ENCODE measurements at places on chromosomes 7 and 10. TPM values are rescaled to one million over a fixed set of nuclear protein-coding genes. Genes with fewer than 3 reads are reported as not detected.

DNA sequence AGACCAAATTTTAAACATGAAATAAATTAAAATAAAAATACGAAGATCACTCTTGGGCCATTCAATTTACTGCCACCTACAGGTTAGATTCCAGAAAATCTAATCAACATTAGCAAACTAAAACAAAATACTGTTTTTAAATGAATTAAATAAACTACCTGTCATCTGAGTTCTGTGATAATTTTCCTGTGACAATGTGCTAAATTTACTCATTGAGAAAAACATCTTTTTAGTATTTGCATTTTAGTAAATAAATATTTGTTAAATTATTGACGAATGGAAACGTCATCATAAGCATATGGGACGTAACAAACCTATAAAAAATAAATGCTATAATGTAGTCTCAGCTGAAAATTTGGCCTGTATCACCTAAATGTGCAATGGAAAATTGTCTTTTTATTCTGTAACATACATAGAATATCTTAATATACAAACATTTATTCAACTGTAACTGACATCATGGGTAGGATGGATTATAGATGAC lies 72.1 kb downstream of the ITGB8 start:
- no peak for DNase-seq
- no peaks in the 10 kb centered on the region for H3K27me3 ChIP-seq
- no peak overlapping the region for H3K27ac ChIP-seq

GRCh38 chr10:10584161-10584560 lies 433.5 kb upstream of the CELF2 start:
- H3K4me1 ChIP-seq: no peaks in the 10 kb centered on the region
- H3K4me3 ChIP-seq: no peak overlapping the region
- no peaks in the 10 kb centered on the region for H3K36me3 ChIP-seq
- no peak overlapping the region for H3K27ac ChIP-seq
- no peaks in the 10 kb centered on the region for H3K27me3 ChIP-seq

DNA sequence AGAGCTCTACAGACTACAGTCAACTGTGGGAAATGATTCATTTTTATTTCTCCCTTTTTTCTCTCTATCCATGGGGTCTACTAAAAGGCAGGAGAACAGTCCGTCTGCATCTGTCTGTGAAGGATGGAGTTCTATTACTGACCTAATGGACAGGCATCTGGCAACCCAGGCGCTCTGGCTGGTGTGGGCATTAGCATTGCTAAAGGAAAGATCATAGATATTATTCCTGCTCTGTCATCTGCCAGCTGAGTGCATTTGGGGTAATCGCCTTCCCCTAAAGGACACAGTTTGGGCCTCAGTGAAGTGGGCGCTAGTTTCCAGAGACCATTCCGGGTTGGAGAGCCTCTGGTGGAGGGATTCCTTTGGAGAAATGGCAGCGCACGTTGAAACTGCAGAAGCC lies 201.3 kb upstream of the TCERG1L start:
- no peak overlapping the region for H3K4me3 ChIP-seq
- no peaks in the 10 kb centered on the region for H3K36me3 ChIP-seq
- H3K4me1 ChIP-seq: no peaks in the 10 kb centered on the region
- no peak overlapping the region for H3K27ac ChIP-seq
- no peaks in the 10 kb centered on the region for H3K27me3 ChIP-seq

DNA sequence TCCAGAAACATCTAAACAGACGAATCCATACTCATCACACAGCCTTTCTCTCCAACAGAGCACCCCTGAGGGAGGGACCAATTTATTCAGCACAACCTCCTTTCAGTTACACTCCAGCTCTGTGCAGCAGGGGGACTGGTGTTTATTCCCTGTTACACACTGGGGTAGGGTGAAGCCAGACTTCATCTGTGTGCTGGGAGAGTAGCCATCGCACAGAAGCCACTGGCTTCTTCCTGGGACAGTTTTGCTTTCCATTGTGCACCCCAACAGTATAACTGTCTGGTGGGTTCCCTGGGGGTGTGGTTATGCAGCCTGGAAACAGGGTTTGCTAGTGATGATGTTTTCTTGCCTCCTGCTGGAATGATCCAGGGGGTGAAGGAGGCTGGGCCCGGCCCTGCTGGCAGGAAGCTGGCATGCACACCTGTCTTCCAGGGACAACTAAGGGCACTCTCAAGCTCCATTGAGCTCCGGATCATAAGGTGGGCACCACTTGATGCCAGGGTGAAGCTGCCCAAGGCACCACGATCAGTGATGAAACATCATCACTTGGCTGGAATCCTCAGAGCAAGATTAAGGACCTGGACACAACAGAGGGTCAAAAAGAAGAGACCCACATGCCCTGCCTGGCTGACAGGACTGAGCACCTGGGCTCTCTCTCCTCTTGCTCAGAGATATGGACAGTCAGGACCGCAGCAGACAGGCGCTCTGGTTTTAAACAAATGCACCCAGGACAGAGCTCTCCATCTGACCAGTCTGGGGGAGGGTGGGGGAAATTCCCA lies 293.2 kb downstream of the GRID1 start:
- no peaks in the 10 kb centered on the region for H3K27me3 ChIP-seq
- H3K36me3 ChIP-seq: no peaks in the 10 kb centered on the region
- H3K27ac ChIP-seq: no peak overlapping the region
- no peak overlapping the region for H3K4me3 ChIP-seq
- no peak for DNase-seq

DNA sequence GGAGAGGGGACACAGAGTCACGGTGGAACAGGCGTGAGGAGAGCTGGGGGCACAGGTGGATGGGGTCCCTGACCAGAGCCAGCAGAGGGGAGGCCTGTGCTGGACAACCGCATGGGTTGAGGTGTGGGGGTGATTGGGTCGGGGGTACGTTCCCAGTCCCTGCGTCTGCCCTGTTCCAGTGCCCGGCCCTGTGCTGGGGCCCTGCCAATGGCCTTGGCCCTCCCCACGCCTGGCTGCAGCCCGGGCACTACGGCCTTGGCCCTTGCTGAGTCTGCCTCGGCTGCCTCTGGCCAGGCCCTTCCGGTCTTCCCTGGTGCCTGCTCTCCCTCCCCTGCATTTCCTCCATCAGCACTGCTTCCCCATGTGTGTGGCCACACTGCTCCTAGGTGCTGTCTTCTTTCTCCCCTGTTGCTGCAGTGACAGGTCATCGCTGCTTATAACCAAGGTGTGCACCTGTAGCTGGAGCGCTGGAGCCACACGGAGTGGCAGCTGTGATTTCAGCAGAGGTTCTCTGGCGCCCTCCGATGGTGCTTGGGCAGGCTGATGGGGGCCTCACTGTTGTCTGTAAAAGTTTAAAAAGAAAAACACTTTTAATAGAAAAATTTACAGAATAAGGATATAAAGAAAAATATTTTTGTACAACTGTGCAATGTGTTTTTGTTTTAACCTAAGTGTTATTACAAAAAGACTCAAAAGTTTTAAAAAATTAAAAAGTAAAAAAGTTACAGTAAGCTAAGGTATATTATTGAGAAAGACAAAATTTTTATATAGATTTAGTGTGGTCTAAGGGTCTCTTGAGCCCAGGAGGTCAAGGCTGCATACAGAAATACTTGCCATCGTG lies 45.2 kb upstream of the BHLHA15 start:
- H3K4me1 ChIP-seq: peaks cover 14% of the 10 kb centered on the region
- no peaks in the 10 kb centered on the region for H3K36me3 ChIP-seq
- H3K27me3 ChIP-seq: peaks cover 5% of the 10 kb centered on the region
- H3K4me3 ChIP-seq: no peak overlapping the region
- peak; percentile 49 for DNase-seq

DNA sequence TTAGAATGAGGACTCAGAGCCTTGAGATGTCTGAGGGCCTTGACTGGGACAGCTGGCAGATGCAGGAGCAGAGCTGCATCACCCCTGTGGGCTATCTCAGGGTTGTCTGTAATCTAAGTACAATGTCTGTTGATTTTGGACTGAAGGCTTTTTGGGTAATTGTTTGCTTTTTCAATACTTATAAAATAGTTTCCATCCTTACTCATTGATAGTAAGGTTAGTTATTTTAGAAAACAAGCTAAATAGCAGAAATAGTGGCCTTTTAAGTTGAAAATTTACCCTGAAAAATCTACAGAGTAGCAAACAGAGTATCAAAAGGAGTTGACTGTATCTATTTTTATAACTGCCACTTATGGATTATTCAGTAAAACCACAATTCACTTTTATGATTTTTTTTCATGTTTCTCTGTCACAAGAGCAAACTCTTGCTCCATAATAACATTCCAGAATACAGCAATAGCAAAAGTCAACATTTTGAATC lies 179.7 kb downstream of the CFTR start:
- no peaks in the 10 kb centered on the region for H3K4me1 ChIP-seq
- H3K27me3 ChIP-seq: no peaks in the 10 kb centered on the region
- no peak overlapping the region for H3K27ac ChIP-seq
- no peaks in the 10 kb centered on the region for H3K36me3 ChIP-seq

- DNase-seq: no peak
- H3K4me1 ChIP-seq: no peaks in the 10 kb centered on the region
- no peak overlapping the region for H3K4me3 ChIP-seq
- no peaks in the 10 kb centered on the region for H3K36me3 ChIP-seq
- H3K27me3 ChIP-seq: no peaks in the 10 kb centered on the region
Observed at GRCh38 chr7:10038351-10038750, 935.3 kb upstream of the PHF14 start.

DNA sequence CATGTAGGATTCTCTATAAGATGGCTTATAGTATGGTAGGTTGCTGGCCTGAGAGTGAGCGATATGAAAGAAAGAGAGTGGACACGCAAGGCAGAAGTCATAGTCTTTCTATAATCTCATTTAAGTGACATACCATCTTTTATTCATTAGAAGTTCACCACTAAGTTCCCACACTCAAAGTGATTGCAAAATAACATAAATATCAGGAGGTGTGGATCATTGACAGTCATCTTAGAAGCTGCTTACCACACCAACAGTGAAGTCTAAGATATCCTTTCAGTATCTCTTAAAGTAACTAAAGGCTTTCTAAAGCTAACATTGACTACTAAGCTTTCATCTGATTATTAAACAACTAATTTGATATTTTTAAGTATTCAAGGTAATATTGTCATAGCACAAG lies 36.9 kb upstream of the GNAI1 start:
- H3K4me3 ChIP-seq: no peak overlapping the region
- DNase-seq: no peak
- no peaks in the 10 kb centered on the region for H3K36me3 ChIP-seq
- no peaks in the 10 kb centered on the region for H3K27me3 ChIP-seq

GRCh38 chr10:7133278-7133677 lies 277.6 kb downstream of the SFMBT2 start:
- no peaks in the 10 kb centered on the region for H3K27me3 ChIP-seq

MYO1G gene
- polyA plus RNA-seq: 314 TPM

NEBL gene
- 9.7 TPM for polyA plus RNA-seq

HECTD2 gene
- polyA plus RNA-seq: not detected

Data from CD14-positive monocyte (primary cell).